ENCODE measurements at places on chromosomes 7 and 10.

DNA sequence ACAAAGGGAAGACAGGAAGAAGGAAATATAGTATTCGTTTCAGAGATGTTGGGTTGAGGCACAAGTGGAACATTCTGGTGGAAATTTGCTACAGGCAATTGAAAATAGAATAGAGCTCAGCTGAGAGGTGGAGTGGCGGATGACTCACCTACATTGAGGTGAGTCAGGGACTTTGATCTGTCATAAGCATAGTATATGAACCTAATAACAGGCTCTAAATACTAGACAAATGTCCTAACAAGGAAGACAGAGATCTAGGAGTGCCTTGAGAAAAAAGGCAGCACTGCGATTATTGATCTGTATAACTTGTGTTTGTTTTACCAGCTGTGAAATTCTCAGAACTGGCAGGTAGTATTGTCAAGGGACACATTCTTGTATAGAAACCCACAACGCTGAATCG, 907 bp upstream of the IFRD1 start:
- DNase-seq = no peak

DNA sequence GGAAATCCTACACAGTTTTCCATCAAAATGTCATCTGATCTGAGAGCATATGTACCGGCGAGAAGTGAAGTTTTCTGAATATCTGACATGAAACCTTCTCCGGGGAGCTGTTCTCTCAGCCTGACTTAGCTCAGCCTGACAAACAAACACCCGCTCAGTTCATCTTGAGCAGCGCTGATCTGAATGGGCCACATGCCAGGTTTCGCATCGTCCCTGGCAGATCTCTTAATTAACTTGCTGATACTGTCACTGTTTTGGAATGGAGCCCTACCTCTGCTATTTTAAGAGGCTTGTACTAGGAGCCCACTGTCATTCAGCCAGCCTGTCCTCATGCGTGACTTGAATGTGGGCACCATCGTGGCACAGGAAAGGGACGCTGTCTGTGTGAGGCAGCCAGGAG, 109.2 kb downstream of the STRA8 start:
- DNase-seq = no peak

- DNase-seq = no peak
Measured at GRCh38 chr10:14433147-14433546, 102.4 kb upstream of the FRMD4A start.

GRCh38 chr10:12768156-12769100, 233.1 kb downstream of the CCDC3 start:
- DNase-seq = no peak

DNA sequence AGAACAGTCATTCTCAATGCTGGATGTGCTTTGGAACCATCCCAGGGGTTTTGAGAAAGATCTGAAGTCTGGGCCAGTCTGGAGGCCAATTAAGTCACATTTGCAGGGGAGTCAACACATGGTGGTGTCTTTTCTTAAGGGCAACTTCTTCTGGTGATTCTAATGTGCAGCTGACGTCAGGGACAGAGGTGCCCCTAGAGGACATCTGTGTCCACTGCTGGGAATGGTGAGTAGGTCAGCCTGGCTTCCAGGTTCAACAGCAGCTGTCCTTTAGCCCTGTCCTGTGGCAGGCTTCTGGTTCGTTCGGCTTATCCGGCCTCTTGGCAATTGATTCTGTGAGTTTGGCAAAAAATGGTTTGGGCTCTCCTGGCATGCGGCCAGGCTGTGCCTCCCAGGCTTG, 269.7 kb upstream of the HABP2 start:
- DNase-seq = peak; percentile 40

GRCh38 chr10:73413108-73413527, 740 bp downstream of the ANXA7 start:
- peak; percentile 60 for DNase-seq

GRCh38 chr7:129435414-129435829, 1.2 kb downstream of the STRIP2 start:
- DNase-seq = no peak

- DNase-seq = no peak
Measured at GRCh38 chr7:57199252-57199651, 67.0 kb upstream of the ZNF479 start.

DNA sequence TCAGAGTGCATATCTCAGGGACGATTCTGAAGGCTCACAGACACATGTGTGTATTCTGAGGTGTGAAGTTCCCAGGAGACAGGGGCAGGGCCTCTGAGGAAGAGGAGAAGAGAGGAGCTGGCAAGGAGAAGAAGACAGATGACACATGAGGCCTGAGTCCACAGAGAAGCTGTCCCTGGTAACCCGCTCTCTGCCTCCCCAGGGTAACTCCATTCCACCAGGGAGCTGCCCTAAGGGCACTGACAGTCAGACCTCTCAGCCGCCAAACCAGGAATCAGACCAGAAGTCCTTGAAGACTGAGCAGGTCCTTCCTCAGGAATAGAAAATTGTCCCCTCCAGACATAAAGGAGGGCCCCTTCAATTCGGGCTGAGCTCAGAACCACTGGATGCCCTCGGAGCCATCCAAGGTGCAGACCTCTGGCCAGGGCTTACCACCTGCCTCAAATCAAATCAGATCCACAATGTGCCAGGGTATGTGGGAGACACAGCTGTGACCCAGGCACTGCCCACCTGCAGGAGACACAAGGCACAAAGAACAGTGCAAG, 57.4 kb downstream of the TLL2 start:
- no peak for DNase-seq

GRCh38 chr7:96331233-96331632, 9.3 kb upstream of the SLC25A13 start:
- DNase-seq = no peak

GRCh38 chr10:102450374-102451104, 804 bp downstream of the C10orf95 start:
- DNase-seq = peak; percentile 86

GRCh38 chr10:123577921-123578461, 88.2 kb upstream of the GPR26 start:
- no peak for DNase-seq

GRCh38 chr7:147510923-147511322, 1079.6 kb upstream of the C7orf33 start:
- no peak for DNase-seq

DNA sequence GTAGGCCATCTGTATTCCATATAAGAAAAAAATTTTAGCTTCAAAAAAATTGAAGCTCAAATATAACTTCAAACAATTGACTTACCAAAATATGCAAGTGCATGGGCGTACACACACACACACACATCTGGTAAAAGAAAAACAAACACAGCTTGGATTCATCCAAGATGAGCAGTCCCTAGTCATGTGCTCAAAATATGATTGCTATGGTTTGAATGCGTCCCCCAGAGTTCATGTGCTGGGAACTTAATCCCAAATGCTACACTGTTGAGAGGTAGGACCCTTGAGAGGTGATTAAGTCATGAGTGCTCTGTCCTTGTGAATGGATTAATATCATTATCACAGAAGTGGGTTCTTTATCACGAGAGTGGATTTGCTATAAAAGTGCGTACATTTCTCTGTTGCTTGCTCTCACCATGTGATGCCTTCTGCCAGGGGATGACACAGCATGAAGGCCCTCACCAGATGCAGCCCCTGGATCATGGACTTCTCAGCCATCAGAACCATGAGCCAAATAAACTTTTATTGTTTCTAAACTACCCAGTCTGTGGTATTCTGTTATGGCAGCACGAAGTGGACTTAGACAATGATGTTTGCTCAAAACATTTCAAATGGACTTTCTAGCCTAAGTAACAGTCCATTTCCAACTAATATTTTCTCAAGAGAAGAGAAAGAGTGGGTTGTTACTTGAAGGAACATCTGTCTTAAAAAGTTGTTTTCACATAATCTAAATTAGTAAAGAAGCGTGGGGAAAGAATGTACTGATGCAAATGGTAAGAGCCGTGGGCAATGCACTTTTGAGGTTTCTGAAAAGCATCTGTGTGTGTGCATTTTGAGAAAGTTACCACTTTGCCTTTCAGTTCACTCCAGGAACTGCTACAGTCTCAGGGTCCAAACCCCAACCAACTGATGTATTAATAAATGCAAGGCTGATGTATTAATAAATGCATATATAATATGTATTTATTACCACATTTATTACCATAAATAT, 15.1 kb upstream of the SVIL start:
- DNase-seq = no peak

GRCh38 chr7:102220229-102220850, 66.3 kb upstream of the SH2B2 start:
- no peak for DNase-seq

DNA sequence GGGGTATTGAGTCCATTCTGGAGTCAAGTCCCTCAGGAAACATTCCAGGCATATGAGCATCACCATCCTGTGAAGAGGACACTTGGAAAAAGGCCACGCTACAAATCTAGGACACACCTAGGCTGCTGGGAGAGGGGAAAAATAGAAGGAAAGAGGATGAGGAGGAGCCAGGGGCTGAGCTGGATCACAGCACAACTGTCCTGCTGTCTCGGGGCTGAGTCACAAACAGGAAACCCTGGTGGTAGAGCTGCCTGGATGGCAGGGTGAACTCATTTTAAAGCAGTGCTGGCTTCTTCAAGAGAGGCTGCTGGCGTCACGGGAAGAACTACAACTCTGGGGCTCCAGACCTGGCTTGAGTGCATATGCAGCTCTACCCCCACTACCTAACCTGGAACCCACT, 151.5 kb downstream of the RNF216 start:
- no peak for DNase-seq

GRCh38 chr10:57955076-57955475, 312.6 kb downstream of the IPMK start:
- no peak for DNase-seq

Data from HEK293T (cell line).